ENCODE measurements at places on chromosomes 2 and 18.

- peak; percentile 65 for DNase-seq
Measured at GRCh38 chr2:237744613-237745249, 53.8 kb upstream of the RBM44 start.

DNA sequence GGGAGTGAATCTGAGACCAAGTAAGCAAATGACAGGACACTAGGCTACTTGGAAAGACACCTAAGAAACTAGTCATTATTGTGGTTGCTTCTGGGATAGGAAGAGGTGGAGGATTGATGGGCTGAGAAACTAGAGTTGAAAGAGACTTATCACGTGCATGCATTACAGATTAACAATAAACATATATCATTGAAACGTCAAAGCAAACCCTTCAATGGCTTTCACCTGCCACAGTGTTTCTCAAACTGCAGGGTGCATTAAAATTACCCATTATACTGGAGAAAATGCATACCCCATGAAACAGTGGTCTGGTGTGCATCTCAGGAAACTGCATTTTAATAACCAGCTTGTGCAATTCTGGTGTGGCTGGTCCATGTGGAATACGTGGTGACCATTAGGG, 318.8 kb downstream of the SMAD2 start:
- DNase-seq, result no peak

- peak; percentile 48 for DNase-seq
Measured at GRCh38 chr18:616380-616995, 19.7 kb downstream of the CLUL1 start.

GRCh38 chr2:99728166-99728565, 238.3 kb upstream of the REV1 start:
- DNase-seq, result no peak

GRCh38 chr18:57627488-57627887, 5.9 kb upstream of the NARS1 start:
- no peak for DNase-seq

DNA sequence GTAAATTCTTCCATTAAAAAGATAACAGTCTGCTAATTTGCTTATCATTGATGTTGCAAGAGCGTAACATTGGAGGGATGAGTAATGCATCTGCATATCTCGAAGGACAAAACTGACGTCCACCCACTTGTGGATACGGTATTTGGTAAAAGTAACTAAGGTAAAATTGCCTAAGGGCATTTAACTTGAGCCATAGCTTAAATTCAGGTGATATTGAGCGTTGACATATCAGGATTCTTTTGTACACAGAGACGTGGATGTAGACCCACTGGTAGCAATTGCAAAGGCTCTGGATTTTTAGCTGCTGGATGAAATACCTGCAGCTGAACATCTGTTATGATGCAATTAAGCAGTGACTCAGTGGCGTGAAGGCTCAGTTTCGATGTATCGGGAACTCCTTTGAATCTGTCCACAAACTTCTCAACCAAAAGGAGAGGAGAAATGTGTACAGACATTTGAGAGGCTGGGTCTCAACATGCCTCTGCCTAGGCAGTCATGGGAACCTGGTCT, 119.3 kb downstream of the SPTBN1 start:
- peak; percentile 52 for DNase-seq

DNA sequence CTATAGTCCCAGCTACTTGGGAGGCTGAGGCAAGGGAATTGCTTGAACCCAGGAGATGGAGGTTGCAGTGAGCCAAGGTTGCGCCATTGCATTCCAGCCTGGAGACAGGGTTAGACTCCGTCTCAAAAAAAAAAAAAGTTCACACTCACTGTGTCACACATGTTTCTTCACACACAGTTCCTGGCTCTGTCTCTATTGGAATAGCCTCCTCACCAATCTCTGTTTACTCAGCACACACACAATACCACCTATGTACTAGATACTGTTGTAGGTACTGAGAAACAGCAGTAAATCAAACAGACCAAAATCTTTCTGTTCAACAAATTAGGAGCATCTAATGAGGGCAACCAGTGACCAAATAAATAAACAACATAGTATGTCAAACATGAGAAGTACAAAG, 3.3 kb downstream of the TTC31 start:
- DNase-seq, result no peak

DNA sequence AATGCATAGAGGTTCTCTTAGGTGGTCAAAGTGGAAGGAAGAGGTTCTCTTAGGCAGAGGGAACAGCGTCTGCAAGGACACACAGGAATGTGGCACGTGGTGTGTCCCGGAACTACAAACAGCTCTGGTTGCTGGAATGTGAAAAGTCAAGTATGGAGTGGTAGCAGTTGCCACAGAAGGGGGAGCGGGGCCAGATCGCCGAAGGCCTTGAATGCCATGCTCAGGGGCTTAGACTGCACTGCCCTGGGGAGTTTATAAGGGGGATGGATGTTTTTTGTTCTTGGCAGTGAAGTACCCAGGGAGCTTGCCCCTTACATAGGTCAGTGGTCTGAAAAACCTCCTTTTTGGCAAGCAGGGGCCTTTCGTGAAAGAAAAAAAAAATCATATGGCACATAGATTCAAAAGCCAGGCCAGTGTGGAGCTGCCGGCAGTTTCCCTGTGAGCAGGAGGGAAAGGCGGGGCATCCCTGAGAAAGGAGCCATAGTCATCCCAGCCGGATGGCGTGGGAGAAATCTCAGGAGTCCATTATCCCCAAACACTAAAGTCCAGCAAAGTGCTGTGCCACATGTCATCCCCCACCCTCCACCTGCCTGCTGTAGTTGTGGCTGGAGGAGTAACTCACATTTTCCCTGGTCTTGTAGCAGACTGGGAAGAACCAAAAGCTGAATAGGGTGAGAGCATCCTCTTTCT, 45.4 kb downstream of the GORASP2 start:
- no peak for DNase-seq

GRCh38 chr2:152585830-152586484, 131.3 kb downstream of the PRPF40A start:
- DNase-seq, result no peak

GRCh38 chr2:38095079-38095995, 19.4 kb upstream of the CYP1B1 start:
- no peak for DNase-seq

DNA sequence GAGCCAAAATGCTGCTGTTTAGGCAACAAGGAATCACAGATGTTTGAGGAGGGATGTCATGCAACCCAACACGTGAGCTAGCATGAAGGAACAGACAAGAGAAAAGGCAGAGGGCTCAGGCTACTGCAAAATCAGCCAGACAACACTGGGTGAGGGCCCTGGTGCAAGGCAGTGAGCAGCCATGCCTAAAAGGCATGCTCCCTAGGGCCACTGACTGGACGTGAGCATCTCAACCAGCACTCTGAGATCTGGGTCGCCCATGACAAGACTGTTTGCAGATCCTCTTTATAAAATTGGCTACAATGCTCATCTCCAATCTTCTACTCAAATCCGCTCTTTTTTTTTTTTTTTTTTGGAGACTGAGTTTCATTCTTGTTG, 49.1 kb downstream of the KIAA2012 start:
- no peak for DNase-seq

- no peak for DNase-seq
Measured at GRCh38 chr2:233461481-233461891, 105.1 kb downstream of the USP40 start.

- peak; percentile 35 for DNase-seq
Measured at GRCh38 chr18:40608226-40608625, 1346.8 kb upstream of the PIK3C3 start.

DNA sequence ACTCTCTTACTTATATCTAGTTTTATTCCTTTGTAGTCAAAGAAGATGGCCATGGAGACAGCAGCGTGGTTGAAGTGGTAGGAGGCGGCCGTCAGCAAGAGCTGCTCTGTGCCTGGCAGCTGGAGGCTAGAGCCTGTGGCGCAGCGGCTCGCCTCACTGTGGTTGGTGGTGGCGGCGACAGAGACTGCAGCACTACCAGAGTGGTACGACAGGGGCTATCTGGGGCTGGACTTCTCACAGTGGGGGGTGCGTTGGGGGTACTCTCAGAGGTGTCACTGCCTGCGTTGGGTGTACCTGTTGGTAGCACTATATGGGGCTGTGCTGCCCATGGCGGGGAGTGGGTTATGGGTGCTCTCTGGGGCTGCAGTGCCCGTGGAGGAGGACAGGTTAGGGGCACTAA, 8.5 kb upstream of the ANKRD62 start:
- DNase-seq, result no peak

DNA sequence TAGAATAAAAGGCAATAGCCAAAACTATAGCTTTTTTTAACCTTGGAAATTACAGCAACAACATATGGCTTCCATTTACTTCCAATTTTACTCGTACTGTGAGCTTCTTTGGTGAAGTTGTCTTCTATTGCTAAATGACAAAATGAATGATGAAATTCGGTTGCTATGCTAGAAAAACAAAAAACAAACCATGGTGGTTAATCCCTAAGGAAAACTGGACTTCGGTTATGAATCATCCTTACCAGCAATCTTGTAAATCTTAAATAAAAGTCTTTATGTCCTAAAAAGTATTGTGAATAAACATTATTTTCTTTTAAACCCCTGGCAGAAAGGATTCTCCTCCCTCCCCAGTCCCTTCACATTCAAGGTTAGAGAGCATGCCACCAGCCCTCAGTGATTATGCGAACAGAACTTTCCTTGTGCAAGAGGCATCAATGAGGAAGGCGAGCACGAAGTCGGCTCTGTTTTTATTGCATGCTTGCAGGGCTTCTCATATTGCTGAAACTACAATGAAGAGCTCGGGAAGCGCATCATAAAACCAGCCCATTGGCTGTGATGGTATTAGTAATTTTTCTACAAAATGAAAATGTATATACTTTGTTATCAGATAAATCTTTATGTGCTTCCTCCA, 62.9 kb downstream of the ZNF521 start:
- DNase-seq, result no peak

DNA sequence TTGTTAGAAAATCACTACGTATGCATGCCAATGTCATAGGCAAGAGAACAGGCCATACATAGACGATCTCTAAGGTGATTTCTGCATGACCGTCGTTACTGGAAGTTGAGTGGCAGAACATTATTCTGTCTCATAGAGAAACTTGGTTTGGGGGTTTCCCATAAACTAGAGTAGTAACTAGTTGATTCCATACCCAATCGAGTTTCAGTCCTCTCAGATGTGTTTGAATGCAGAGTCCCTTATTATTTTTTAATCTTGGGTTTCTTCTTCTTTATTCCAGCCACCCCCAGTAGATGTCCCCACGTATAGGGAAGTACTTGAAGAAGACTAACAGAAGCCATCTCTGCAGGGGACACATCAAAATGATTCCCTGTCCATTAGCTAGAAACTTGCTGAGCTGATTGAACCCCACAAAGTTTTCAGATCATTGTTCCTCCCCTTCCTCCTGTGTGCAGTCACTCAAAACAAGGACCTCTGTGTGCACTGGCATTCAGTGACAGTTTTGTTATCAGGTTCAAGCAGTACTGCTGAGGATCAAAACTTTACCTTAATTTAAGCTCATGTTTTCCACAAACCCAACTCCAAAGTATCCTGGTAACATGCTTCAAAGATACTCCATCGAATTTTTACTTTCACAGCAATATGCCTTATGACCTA, 68.4 kb upstream of the CDCA7 start:
- no peak for DNase-seq

- DNase-seq, result no peak
Measured at GRCh38 chr18:22169889-22170420, 566 bp downstream of the GATA6 start.

- DNase-seq, result no peak
Measured at GRCh38 chr2:47094511-47095142, 60.5 kb downstream of the STPG4 start.

- DNase-seq, result no peak
Measured at GRCh38 chr2:125870264-125870663, 785.7 kb upstream of the GYPC start.

- DNase-seq, result no peak
Measured at GRCh38 chr18:46424898-46425297, 232.1 kb downstream of the LOXHD1 start.
